ENCODE measurements at places on chromosomes 12 and 14.

DNA sequence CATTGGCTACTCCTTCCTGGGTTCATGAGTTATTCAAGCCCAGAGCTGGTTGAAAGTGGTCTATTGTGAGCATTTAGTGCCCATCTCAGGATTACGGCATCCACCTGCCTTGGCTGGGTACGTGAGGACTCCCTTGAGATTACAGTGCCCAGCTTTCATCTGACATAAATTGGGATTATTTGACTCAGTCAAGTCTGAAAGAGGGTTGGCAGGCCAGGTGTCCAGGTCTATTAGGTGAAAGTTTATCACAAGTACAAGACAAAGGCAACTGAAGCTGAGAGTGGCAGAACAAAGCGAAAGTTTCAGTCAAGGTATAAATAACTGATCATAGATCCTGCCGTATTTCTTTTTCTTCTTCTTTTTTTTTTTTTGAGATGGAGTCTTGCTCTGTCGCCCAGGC, 84.6 kb upstream of the ATF7IP start:
- DNase-seq, result no peak

GRCh38 chr12:4257442-4257841, 16.1 kb upstream of the CCND2 start:
- DNase-seq, result no peak

GRCh38 chr12:30797689-30798088, 42.9 kb upstream of the CAPRIN2 start:
- no peak for DNase-seq

- DNase-seq, result no peak
Measured at GRCh38 chr12:89325495-89325894, 26.8 kb downstream of the DUSP6 start.

DNA sequence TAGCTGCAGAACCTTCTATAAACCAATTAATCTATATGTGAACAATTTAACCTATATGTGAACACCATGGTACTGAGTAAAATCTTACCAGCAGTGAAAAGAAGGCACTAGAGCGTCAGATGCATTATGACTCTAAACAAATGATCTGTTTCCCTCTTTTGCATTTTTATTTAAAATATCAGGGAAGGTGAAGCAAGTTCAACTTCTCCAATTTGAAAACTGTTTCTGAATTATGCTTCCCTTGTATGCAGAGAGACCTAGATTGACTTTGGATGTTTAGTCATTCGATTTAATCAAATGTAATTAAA, 80.9 kb downstream of the DAD1 start:
- no peak for DNase-seq

DNA sequence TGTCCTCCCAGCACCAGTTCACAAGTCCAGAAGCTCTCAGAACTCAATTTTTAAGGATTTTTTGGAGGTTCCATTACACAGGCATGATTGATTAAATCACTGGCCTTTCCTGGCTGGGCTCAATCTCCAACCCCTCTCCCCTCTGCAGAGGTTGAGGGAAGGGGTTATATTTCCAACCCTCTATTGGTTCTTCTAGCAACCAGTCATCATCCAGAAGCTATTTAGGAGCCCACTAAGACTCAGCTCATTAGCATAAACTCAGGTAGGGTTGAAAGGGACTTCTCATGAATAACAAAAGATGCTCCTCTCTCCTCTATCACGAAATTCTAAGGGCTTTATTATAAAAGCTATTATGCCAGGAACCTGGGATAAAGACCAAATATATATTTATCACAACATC, 41.5 kb downstream of the SPPL3 start:
- no peak for DNase-seq

DNA sequence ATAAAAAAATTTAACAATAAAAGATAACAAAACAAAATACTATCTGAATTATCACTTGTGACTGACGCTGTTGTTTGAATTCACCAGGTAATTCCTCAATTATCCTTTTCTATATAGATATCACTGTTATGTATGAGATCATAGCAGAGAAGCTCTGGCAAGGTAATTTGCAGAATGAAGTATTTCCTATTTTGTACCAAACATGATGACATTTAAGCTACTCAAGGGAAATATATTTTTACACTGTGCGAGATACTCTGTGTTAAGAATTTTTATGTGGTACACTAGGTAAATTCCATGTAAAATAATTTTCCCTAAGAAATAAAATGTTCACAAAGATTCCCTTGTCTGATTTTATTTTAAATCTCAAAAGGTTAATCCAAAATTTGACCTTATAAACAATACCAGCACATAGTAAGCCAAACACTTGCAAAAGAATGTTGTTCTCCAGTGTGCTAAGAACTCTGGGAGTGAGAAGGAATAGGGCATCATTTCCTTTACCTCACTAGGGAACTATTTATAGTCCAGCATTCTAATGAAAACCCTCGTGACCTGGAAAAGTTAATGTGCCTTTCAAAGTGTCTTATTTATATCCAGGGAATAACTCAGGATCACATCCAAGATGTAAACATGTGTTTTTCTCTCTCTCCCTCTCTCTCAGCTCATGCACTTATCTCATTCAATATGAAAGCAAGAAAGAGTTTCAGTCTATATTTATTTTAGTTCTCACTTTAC, 115.2 kb upstream of the RAP1B start:
- peak; percentile 45 for DNase-seq

- peak; percentile 52 for DNase-seq
Measured at GRCh38 chr14:61132336-61132735, 148.8 kb downstream of the TMEM30B start.

DNA sequence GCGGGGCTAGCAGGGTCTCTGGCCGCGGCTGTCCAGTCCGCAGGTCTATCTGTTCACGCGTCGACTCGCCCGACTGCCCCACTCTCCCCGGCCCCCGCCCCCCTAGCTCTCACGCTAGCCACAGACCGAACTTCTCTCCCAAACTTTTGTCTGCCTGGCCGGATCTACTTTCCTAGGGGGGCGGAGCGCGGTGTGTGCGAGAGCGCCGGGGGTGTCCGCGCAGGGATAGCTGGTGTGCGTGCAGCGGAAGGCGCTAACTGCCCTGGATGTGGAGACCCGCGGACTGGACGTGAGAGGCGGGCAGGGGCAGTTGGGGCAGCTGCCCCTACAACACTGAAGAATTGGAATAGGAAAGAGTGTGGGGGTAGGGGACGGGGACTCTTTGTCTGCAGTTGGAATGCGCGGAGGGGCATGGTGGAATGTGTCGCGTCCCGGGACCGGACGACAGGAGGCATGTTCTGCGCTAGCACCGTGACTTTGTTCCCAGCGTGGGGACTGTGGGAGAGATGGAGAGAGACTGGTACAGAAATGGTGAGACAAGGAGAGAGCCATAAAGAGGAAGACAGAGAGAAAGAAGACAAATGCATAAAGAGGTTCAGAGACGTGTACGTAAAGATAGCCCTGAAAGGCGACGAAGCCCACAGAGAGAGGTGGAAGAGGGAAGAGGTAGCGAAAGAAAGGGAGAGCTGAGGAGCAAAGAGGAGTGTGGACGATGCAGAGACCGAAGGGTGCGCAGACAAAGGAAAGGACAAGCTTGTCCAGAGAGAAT, at the start of gene AJUBA:
Gene AJUBA, minus strand, starts transcription at position 75 of the 769 bp plus-strand sequence. CDS start 285 bp downstream, outside the sequence.
- peak; percentile 97 for DNase-seq

- peak; percentile 35 for DNase-seq
Measured at GRCh38 chr12:25155022-25155576, 39.9 kb downstream of the DNAI7 start.

GRCh38 chr12:29234965-29235626, 86.0 kb downstream of the FAR2 start:
- DNase-seq, result peak; percentile 32

DNA sequence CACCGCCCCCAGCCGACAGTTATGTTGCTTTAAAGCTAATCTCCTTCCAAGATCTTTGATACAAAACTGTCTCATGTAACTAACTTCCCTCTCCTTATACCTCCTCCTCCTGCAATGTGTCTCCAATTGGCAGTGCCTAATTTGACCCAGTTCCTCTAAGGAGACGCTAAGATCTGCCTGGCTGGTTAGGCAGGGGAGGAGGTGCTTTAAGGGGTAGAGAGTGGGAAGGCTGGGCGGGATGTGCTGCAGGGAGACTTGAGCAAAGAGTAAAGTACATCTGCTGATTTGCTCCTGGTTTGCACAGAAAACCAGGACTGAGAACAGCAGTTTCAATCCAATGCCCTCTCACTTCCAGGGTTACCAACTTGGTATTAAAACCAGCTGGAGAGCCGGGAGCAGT, 7.4 kb upstream of the IKZF4 start:
- DNase-seq, result no peak

DNA sequence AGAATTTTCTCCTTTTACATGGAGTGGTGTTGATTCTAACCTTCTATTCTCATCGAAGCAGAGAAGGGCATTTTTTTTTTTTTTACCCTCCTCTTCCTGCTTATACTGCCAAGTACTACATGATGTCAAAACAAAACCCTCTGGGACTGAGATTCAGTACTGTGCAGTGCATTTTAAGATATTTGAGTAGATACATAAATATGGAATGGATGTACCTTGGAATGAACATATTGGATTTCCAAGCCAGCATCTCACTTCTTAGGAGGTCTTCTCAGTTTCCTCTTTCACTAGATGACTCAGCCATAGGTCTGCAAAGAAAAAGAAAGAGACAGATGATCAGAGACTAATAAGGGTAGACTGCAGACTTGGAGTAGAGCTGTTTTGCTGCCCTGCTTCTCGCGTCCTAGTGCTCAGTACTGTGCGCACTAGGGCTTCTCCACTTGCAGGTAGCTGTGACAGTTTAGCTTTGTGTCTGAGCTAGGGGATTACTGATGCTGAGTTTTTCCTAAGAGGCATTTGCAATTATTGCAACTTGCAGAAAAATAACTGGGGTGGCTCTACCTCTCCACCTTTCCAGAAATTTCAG, 20.4 kb downstream of the TPH2 start:
- peak; percentile 44 for DNase-seq

DNA sequence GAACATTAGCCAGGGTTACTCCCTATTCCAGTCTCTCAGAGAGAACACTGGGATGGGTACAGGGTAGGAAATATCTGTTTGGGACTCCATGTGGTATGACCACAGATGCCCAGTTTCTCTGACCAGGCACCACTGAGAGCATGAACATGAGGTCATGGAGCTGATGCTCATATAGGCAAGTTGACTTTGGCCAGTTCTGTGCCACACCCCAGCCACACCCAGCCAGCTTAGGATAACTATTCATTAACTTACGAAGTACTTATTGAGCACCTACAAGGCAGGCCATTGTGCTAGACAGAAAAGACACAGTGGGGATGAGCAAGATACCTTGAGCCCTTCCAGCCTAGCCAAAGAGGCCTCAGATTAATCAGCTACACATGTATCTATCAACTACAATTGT, 262.5 kb downstream of the DPF3 start:
- DNase-seq, result no peak

DNA sequence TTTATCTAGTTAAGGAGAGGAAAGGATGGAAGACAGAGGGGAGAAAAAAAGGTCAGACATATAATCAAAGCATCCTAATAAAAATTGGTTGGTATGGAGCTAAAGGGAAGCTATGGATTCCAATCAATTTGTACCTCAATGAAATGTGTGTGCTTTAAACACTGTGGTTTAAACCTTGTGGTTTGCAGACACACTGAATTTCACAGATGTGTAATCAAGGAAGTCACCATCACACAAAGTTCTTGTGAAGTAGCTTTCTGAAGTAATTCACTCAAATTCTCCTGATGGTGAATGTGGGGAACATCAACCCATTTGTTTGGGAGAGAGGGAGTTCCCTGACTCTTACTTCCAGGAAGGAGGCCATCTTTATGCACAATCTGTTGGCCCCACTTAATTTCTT, 243.3 kb upstream of the KRR1 start:
- DNase-seq, result peak; percentile 41

GRCh38 chr12:49013428-49013827, 5.1 kb downstream of the PRKAG1 start:
- DNase-seq, result no peak

- no peak for DNase-seq
Measured at GRCh38 chr14:99516871-99517642, 35.8 kb downstream of the CCNK start.

GRCh38 chr12:90757957-90758356, 197.0 kb downstream of the CCER1 start:
- DNase-seq, result no peak

GRCh38 chr12:30622509-30622908, 73.2 kb downstream of the IPO8 start:
- DNase-seq, result peak; percentile 37

DNA sequence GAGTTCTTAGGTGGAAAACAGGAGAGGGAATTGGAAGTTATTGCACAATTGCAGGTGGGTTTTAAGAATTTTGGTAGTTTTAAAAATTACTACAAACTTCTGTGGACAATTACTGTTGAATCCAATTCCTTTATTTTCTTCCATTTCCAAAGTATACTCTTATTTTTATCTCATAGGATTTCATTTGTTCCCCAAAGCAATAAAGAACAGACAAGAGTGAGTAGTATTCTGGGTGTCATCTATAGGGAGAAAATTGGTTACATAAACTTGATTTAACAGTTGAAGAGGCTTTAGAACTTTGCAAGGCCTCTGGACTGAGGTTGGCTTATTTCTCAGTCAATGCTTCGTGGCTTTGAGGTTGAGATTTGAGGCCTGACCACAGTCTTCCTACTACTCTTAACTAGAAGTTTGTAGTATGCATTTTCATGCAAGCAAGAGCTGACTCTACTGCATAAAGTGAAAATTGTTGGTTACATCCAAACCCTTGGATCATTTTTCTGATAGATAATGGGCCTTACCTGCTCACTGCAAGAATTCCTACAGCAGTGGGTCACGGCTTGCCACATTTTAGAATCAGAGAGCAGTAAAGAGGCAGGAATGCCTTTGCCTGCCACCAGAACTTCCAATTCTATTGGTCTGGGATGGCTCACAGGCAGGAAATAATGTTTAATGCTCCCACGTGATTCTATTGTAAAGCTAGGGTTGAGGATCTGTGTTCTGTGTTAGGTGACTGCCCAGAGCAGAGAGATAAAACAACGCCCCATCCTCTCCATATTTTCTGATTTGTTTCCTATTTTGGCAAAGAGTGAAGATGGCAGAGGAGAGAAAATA, 270.5 kb downstream of the TTC6 start:
- no peak for DNase-seq

GRCh38 chr14:52998376-52999015, 47.6 kb upstream of the FERMT2 start:
- peak; percentile 82 for DNase-seq

DNA sequence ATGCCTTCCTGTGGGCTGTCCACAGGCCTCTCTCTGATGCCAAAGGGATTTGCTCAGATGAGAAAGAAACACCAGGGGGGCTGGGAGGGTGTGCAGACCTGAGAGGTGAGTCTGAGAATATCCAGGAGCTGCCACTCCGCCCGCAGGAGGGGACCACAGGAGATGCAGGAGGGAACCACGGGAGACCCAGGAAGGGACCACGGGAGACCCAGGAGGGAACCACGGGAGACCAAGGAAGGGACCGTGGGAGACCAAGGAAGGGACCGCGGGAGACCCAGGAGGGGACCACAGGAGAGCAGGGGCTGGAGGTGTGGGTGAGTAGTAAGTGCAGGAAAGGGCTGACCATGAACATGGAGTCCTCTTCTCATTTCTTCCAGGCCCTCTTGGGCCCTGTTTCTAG, 74.6 kb upstream of the SFSWAP start:
- no peak for DNase-seq
